ENCODE measurements at places on chromosomes 7 and 10.

DNA sequence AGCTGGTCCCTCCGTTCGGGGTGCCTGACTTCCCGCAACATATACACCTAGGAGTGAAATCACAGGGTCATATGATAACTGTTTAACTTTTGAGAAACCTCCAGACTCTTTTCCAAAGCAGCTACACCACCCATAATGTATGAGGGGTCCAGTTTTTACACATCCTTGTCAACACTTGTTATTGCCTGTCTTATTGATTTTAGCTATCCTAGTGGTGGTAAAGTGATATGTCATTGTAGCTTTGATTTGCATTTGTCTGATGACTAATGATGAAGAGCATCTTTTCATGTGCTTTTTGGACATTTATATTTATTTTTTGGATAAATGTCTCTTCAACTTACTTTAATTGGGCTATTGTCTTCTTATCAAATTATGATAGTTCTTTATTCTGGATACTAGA, 29.0 kb downstream of the SND1 start:
- DNase-seq = no peak

- no peak for DNase-seq
These were observed 15.9 kb upstream of the ACBD5 start for GRCh38 chr10:27256299-27257189.

DNA sequence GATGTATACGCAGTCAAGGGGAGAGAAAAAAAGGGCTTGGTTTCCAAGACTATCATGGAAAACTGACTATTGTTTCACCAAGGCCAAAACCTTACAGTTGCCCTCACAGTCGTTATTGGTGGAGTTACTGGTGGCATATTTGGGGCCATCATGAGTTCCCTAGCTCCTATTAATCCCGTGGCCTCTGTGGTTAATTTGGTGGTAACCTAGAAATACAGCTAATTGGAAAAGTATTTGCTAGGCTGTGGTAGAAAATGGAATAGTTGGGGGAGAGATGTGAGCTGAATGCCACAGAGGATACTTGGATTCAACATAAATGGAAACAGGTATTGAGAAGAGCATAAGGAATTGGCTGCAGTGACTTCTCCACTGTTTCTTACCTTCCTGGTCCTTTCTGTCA, 450.7 kb downstream of the KCNMA1 start:
- no peak for DNase-seq

DNA sequence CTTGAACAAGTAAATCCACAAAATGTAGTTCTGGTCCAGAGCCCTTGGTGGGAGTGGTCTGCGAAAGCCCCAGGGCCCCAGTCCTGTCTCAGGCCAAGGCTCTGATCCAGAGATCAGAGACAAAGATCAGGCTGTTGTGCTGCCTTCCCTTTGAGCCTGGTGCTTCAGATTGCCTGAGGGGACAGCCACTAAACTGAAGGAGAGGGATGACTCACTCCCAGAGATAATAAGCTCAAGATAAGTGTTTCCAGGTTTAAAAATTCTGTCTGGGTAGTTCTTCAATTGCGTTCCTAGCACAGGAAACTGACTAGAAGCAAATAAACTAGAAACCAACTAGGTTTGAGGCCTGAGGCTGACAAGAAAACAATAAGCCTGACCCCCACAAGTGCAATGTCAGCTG, 190.2 kb downstream of the RAMP3 start:
- DNase-seq = no peak

DNA sequence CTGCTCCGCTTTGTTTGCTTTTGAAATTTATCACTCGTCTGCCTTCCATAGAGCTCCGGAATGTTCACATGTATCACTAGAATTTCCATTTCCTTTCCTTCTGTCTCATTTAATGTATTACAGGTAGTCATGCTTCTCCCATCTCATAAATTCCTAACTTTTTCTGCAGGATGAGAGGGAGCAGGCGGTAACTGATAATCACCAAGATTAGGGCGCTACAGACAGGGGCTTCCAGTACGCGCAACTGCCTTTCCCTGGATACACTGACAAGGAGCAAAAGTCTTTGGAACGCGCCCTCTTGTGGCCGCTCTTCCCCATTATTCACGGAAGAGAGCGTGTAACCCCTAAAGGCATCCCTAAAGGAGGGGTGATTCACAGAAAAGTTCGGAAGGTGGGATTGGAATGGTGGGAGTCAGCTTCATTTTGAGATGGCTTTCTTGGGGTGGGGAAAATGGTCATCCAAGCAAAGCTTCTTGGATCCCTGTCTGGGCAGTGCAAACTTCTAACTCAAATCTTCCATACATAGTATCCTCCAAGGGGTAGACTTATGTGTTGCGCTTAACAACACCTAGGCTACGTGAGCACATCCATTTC, 6.5 kb downstream of the INHBA start:
- no peak for DNase-seq

DNA sequence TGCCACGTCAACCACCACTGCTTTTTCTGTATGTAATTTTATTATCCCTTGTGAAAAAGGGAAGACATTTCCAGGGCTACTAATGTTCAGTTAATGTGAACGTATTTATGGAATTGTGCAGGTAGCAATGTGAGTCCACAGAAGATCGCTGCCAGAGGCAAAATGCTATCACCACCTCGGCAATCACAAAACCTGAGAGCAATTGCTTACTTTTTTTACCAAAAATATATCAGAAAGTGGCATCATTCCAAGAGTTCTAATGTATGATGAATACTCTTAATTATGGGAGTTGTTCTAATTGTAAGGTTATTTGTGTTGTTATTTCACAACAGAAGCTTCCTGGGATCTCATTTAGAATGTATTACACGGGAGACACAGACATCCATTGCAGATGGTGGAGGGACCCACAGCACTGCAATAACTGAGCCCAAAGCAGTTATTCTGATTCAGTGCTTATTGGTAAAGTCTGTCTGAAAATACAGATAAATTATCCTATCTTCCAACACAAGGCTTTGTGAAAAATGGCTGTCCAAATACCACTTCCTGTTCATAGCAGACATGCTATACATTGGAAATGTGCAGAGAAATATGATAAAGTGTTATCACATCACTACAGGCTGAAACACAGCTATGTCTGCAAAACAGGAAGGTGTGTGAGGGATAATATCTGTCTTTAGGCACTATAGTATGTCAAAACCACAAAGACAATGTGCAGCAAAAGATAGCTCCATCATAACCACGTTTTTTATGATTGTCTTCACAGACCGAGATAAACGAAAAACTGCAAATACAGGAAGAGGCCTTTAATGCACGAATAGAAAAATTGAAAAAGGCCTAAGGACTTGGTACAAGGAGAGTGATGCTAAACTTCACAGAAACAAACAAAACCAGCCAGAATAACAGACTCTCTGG, 102.7 kb downstream of the CABCOCO1 start:
- no peak for DNase-seq

DNA sequence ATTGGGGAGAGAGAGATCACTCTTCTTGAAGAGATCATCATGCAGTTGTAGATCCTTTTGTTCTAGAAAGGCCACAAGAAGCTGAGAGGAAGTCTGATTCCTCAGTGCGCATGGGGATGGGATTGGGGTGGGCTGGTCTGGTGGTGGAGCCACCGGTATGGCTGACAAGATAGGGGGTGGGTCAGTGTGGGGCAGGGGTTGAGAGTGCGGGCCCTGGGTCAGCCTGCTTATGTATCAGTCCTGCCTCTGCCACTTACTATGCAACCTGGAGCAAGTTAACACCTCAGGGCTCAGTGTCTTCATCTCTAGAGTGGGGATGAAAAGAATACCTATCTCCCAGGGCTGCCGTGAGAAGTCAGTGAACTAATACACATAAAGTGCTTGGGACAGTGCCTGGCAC, 8.0 kb downstream of the SMARCD3 start:
- no peak for DNase-seq

GRCh38 chr7:51543801-51544553, 227.4 kb upstream of the COBL start:
- DNase-seq = no peak
